ENCODE measurements at places on chromosomes 11 and 22.
A peak's percentile ranks its signal among the peaks of the same experiment; 100 is the strongest.

- DNase-seq, result no peak
These were observed 46.8 kb downstream of the PAMR1 start for GRCh38 chr11:35478471-35479091.

- DNase-seq, result no peak
These were observed 57.0 kb downstream of the GDPD4 start for GRCh38 chr11:77244277-77245027.

DNA sequence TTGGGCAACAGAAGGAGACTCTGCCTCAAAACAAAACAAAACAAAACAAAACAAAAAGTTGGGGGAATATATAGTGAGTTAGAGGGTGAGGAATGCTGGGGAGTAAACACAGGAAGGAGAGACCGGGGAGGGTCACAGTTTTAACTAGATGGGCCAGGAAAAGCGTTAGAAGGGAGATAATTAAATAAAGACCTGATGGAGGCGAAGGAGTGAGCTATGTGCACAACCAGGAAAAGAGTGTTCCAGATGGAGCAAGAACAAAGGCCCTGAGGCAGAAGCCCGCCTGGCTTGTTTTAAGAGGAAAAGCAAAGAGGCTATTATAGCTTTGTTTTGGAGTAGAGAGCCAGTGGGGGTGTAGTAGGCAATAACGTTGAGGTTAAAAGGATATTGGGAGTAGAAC lies 4.8 kb upstream of the PLA2G6 start:
- no peak for DNase-seq

DNA sequence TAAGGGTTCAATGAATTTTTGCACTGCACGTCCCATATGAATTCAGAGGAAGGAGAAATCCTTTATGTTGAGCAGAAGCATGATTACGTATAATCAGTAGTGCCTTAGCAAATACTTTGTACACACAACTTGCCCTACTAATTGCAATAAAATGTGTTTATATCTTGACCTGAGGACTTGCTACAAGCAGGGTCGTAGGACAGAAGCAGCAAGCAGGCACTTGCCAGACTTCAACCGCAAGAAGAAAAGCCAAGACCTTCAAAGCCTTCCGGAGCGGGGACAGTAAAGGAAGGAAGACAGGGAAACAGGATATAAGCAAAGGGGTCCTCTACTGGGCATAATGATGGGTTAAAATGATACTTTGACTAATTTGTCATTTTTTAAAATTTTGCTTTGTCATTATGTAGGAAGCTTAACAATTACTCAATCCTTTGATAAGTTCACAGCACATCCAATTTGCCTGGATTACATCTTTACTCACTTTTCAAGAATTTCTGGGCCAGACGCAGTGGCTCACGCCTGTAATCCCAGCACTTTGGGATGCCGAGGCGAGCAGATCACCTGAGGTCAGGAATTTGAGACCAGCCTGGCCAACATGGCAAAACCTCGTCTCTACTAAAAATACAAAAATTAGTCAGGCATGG lies 23.2 kb upstream of the UBASH3B start:
- no peak for DNase-seq

DNA sequence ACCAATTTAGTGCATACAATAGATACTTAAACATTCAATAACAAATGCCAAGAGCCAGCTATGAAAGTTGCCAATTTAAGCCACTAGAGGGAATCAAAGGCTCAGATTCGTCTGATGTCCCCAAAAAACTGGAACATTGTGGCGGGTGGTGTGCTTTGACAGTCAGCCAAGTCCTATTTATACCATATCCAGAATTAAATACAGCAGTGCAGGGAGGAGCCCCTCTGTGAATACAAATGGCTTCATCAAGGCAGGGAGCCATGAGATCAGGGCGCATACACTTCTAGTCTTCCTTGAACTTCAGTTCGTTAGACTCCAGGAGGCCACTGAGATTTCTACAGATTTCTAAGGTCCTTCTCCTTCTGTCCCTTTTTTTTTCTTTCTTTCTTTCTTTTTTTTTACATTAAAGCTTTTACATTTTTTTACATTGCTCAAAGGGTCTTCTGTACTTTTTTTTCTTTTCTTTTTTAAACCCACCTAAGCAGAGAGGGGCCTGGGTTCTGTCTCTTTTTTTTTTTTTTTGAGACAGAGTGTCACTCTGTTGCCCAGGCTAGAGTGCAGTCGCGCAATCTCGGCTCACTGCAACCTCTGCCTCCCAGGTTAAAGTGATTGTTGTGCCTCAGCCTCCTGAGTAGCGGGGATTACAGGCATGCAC lies 41.5 kb upstream of the HSPA8 start:
- peak; percentile 11 for DNase-seq

- DNase-seq, result no peak
These were observed 5.5 kb upstream of the FXYD2 start for GRCh38 chr11:117830072-117830471.

- no peak for DNase-seq
These were observed 94.7 kb downstream of the GGTLC2 start for GRCh38 chr22:22738959-22739585.

DNA sequence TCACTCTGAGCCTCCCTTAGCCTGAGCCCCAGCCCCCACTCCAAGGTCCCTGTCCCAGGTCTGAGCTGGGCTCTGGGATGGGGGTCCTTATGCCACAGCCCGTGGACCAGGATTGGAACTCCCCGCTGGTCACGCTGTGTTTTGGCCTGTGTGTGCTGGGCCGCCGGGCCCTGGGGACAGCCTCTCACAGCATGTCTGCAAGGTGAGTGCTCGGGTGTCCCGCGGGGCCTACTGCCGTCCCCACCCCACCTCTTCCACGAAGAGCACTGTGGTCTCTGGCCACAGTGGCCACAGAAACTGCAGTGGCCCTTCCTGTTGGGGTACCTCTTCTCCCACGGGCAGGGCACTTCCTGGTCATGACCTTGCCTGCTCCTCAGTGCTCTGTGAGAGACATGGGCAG lies 3.5 kb upstream of the SIPA1 start:
- DNase-seq, result no peak

DNA sequence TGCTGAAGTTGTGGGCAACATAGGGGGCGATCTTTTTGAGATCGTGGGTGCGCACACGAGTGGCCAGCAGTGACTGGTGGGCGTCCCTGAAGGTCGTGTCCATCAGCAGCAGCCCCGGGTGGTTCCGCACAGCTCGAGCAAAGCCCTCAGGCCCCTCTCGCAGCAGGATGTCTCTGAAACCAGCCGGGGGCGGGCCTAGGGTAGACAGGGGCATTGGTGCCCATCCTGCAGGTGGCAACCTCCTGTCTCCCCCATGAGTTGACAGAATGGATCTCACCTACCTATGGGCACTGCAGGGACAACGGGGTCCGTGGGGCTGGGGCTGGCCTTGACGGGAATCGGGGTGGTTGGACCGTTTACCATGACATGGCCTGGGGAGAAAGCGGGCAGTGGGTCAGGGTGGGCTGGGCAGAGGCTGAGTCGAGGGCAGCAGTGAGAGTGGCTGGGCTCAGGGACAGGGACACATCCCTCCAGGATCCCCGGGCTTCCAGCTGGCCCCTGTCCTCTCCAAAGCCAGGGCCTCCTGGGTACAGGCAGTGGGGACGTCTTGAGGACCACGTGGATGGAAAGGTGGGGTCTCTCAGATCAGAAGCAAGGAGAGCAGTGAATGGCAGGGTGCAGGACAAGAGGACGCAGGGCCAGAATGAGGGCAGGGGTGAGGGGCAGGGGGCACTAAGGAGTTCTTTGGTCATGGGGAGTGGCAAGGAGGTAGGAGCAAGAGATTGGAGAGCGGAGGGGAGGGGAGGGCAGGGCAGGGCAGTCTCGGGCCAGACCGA lies 4.2 kb upstream of the LRFN4 start:
- DNase-seq, result no peak

DNA sequence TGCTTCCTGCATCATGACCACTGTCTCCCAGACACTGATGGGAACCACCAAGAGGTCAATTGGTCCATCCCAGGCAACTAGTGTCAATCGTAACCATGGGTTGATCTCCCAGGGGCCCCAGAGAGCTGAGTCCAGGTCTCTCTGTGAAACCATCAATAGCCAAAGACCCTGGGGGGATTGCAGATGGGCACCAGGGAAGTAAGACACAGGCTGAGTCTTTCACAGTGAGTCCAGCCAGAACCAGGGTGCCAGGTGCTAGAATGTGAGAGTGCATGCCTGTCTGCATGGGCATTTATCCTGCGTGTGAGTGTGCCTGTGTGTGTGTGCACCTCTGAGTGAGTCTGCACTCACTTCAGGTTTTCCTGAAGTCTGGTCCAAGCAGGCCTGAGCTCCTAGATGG lies 45.3 kb upstream of the TTC12 start:
- DNase-seq, result no peak

DNA sequence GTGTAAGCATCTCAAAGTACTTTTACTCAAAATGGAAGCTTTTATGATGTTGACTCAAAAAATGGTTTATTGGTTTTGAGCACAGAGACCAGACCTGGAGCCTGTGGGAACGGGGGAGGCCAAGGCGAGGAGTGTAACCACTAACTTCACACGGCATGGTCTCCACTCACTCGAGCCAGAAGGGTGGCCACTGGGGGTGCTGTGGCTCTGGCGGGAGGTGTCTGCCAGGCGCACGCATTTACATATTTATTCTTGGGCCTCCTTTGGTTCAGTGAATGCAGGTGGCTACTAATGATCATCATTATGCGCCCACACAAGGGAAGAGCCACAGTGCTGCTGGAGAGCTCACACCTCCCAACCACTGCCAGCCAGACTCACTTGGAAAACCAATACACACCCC lies 64.6 kb downstream of the FLRT1 start:
- DNase-seq, result no peak

DNA sequence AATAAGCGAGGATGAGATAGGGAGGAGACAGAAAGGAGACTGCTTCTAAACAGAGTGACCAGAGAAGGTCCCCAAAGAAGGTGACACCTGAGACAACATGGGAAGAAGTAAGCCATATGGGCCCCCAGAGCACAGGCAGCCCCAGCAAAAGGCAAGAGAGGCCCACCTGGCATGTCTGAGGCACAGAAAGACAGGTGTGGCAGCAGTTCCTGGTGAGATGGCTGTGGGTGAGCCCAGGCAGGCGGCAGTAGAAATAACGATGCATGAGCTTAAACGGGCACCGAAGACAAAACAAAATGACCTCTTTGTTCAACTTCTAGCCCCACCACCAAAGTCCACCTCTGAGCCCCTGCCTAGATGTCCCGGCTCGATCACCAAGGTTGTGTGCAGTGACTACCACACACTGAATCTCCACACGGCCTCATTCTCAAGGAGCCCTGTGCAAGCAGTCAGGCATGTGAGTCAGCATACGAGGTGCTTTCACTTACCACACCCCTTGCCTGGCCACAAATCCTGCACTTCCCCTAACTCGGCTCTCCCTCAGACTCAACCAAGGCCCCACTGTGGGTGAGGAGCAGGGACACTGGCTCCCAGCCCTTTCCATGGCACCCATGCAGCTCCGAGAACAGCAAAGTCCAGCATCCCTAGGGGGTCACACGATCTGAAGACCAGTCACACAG lies 77.6 kb downstream of the PACSIN2 start:
- no peak for DNase-seq

DNA sequence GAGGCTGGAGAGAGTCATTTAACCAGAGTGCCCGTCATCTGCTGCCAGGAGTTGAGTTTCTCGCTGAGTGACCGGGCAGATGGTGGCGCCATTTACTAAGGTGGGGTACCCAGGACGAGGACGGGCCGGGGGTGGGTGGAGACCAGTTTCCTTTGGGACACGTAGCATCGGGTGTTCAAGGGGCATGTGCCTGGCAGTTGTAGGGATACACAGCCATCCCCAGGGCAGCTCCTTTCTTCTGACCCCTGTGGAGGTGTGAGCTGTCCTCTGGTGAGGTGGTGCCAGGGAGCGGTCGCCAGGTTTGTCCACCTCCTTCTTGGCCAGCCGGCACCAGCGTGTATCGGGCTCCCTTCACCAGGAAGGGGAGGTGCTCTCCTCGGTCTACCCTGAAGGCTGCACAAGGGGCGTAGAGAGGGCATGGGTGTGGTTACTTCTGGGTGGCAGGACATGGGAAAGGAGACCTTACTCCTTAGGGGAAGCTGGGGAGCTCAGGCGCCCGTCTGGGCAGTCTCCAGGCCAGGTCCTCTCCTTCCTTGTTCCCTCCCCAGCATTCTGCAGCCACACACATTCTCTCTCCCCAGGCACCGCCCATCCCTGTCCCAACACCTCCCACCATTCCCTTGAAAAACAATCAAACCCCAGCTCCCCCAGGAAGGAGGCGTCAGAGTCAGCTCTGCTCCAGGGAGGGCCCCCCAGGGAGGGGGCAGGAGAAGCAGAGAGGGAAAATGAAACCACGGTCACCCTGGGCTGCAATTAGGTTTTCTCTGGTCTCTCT lies 10.3 kb upstream of the MB start:
- DNase-seq, result peak; percentile 34

- no peak for DNase-seq
These were observed 56.2 kb downstream of the GGTLC2 start for GRCh38 chr22:22700631-22701030.

DNA sequence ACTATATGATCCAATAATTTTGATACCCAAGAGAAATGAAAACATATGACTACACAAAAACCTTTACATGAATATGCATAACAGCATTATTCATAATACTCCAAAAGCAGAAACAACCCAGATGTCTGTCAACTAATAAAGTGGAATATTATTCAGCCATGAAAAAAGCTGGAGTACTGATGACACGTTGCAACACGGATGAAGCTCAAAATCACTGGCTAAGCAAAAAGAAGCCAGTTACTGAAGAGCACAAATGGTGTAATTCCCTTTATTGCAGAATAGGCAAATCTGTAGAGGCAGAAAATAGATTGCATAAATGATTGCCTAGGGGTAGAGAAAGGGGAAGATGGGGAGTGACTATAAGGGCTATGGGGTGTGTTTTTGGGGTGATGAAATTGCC lies 117.6 kb upstream of the FGF3 start:
- no peak for DNase-seq

- no peak for DNase-seq
These were observed 8.2 kb upstream of the HSPA8 start for GRCh38 chr11:123069908-123070821.

DNA sequence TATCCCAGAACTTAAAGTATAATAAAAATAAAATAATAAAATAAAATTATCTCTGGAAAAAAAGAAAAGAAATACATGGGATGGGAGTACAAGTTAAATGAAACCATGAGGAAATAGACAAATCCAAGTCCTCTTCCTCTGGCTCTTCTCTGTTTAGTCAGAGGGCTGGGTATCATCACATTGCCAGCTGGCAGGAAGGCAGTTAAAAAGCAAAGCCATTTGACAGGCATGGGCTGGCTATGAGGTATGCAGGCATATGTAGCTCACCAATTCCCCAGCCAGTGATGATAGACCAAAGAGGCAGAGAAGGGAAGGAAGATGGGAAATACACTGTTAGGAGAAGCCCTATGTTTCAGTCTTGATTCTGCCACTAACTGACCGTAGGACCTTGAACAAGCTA lies 6.5 kb downstream of the LYVE1 start:
- no peak for DNase-seq

GRCh38 chr11:121929581-121929980 lies 186.4 kb downstream of the BLID start:
- DNase-seq, result no peak
